Esophagus squamous epithelium (tissue), 5 donors: ENCODE measurements at places on chromosomes 16 and 17.

GRCh38 chr16:90007015-90007414 lies 12.2 kb downstream of the DBNDD1 start:
- DNase-seq = no peak

- DNase-seq = no peak
These were observed 2.0 kb upstream of the GLIS2 start for GRCh38 chr16:4313563-4314531.

DNA sequence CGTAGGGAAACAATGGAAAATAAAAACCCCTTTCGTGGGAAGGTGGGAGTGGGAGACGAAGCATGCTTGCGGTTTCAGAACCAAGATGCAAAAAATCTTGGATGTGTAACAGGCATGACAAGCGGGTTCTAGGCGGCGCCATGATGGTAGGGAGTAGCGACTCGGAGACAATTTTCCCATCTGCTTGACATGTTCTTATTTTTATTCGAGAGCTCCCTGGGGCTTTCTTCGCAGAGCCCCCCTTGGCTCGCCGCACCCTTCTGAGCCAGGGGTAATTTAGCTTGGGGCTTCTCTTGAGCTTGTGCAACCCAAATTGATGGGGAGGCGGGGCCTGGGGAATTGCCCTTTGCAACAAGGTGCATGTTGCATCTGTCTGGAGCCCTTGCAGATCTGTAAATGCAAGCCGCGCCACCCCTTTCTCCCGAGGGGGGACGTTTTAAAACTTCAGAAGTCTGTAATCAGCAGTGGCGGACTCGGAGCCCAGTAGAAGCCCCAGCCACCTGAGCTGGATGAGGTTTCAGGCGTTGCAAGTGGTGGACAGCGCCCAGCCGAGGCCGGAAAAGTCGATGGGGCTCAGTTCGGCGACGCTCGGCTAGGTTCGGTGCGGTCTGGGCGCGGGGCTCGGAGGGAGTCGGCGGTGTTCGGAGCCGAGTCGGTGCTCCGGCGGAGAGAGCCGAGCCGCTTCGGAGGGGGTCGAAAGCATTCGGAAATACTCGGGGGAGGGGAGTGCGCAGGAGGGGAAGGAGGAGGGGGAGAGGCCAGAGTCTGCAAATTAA lies 2.9 kb downstream of the GNAO1 start:
- DNase-seq = no peak

DNA sequence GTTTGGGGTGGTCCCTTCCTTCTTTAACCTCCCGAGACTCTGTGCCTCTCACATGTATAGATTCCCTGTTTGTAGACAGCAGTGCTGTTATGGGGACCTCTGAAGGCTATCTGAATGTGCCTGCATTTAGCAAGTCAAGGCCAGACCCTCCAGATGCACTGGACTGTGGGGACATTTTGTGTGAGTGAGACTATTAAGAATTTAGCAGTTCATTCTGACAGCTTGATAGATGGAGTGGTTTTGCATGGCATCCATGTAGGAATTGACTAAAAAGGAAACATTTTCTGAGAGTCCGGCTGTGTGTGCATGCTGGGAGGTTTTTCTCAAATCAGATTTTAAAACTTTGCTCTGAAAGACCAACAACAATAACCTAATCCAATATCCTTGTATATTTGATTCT lies 226.3 kb downstream of the MSI2 start:
- DNase-seq = no peak

- no peak for DNase-seq
These were observed 111.8 kb upstream of the PSMD7 start for GRCh38 chr16:74184839-74185238.
